Choroid plexus epithelial cell (primary cell): ENCODE measurements at places on chromosomes 1 and 21.

GRCh38 chr1:67741121-67741520 is 56.1 kb downstream of the GADD45A start:
- DNase-seq, result no peak

- DNase-seq, result peak; percentile 6
These were observed 157.2 kb upstream of the KAZN start for GRCh38 chr1:14441302-14441741.

GRCh38 chr1:89705901-89706699 is 73.2 kb downstream of the LRRC8C start:
- peak; percentile 19 for DNase-seq

DNA sequence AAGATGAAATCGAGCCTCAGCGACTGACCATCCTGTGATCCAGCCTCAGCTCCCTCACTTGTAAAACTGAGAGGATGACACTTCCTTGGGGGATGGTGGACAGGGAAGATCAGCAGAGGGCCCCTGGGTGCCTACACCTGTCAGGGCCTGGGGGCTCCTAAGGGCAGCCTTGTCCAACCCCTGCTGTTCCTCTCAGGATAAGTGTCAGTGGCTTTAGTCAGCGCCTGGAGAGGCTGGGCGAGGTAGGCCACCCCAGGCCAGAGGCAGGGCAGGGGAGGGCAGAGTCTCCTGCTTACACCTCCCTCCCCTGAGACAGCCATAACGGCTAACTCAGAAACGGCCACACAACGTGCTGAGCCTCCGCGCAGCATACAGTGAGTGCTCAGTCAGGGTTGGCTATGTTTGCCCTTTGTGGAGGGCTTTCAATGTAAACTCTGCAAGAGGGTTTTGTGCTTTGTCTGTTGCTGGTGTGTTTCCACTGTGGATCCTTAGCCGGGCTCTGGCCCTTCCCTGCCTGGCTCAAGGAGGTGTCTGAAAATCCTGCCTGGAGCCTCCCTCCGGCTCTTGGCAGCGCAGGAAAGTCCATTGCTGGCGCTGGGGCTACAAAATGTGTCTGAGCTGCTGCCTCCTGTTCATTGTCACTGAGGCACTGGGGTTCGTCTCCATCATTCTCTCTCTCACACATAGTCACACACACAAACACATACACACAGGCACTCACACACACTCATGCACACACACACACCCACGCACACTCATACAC is 588.4 kb downstream of the PTPRU start:
- no peak for DNase-seq

- no peak for DNase-seq
These were observed 301.7 kb upstream of the VAMP3 start for GRCh38 chr1:7469255-7469938.

DNA sequence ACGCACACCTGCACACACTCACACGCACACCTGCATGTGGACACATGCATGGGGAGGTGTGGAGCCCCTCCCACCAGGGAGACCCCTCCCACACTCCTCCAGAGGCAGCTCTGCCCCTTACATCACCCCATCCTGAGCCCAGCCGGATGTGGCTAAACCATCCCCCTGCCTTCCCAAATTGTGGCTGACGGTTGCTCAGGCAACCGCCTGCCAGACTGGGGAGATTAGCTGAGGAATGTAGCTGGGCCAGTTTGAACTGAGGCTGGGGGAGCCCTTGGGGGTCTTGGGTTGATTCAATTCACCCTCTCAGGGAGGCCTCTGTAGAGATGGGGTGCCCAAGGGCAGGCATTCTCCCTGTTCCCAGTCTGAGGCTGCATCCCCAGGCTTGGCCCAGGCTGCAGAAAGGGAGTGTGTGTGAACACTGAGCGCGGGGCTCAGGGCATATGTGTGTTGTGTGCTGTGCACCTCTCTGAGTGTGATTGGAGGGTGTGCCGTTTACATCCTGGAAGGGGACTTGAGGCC is 12.9 kb downstream of the PTPRU start:
- DNase-seq, result peak; percentile 52

DNA sequence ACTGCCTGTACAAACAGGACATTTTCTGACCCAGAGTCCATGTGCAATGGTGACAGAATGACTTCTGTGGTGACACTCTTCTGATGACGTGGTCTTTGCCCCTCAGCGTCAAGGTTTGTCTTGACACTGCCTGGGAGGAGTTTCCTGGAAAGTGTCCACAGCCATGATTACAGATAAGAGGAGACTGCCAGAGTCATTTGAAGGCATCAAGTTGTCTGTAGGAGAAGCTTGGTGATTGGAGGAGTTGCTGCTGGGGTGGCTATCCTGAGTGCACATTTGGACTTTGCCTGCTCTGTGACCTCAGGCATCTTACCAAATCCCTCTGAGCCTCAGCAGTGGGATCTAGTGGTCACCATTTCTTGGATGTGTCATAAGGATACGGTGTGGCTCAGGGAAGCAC is 17.7 kb downstream of the TCHHL1 start:
- no peak for DNase-seq

- peak; percentile 80 for DNase-seq
These were observed 2.2 kb downstream of the JUN start for GRCh38 chr1:58781541-58782177.

- DNase-seq, result no peak
These were observed 14.2 kb upstream of the AGPAT3 start for GRCh38 chr21:43850728-43851295.

GRCh38 chr1:16978567-16979474 is 1.6 kb downstream of the MFAP2 start:
- peak; percentile 93 for DNase-seq

GRCh38 chr1:247111259-247111699 is 7.1 kb upstream of the ZNF669 start:
- DNase-seq, result no peak

GRCh38 chr1:160414881-160415280 is 14.5 kb downstream of the VANGL2 start:
- DNase-seq, result no peak

DNA sequence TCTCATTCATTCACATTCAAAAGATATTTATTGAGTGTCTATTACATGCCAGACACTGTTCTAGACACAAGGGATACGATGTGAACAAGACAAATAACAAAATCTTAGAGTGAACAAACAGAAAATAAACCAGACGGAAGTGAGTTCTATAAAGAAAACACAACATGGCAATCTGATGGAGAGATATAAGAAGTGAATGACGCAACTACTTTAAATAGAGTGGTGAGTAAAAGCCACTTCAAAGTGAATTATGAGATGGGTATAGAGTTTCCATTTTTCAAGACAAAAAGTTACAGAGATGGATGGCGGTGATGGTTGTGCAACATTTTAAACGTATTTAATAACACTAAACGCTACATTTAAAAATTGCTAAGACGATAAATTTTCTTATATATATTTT is 75.4 kb downstream of the CEP170 start:
- DNase-seq, result peak; percentile 31

- DNase-seq, result no peak
These were observed 42.9 kb upstream of the RRP15 start for GRCh38 chr1:218242171-218242570.

DNA sequence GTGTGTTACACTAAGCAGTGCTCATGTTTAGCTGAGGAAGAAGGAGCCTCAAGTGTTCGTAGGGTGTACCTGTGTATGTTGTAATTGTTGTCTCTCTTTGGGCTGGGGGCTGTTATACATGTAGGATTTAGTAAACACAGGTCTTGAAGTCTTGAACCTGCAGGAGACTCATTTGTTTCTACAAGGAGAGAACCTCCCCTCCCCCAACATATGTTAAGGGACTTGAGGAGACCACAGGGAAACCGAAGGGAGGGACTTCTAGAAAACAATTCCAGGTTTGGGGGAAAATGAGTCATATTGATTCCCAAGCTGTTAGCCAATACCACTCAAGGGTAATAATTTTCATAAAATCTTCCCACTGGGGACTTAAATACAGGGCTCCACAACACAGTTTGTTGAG is 25.0 kb upstream of the AGBL4 start:
- no peak for DNase-seq

DNA sequence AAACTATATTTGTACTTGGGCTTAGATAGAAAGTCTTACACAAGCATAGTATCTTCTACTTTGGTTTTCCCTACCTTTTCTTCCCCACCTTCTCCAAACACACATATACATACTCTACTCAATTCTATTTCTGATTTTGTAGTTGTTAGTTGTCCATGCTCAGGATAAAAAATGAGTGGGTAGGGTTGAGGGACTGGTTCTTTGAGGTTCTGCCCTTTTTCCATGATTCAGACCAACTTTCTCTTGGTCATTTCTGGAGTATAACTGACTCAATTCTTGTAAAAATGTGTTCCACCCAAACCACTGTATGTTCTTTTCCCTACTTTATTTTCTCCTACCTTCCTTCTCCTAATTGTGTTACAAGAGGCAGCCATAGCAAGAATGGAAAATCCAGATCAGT is 3.3 kb downstream of the CFAP126 start:
- no peak for DNase-seq

DNA sequence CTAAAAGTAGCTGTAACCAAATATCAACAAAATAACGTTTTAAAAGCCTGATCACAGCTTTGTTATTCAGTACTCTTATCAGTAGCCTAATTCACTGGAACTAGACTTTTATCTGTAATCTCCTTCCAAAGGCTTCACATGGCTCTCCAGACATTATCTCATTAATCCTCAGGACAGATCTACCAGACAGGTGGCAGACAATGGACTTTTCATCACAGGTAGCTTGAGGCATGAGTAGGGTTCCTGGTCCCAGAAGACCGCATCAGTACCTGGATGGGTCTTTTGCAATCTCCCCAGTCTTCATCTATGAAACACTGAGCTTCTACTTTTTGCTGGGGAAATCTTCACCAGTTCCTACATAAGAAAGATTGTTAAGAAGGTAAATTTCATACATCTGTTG is 132.2 kb upstream of the FOXD3 start:
- no peak for DNase-seq

- no peak for DNase-seq
These were observed 117.9 kb downstream of the ACBD6 start for GRCh38 chr1:180384286-180385005.

- DNase-seq, result peak; percentile 70
These were observed 10.0 kb downstream of the NCSTN start for GRCh38 chr1:160353223-160353622.

- peak; percentile 57 for DNase-seq
These were observed 110.4 kb downstream of the RERE start for GRCh38 chr1:8706995-8707396.

- peak; percentile 75 for DNase-seq
These were observed 16.6 kb upstream of the EYA3 start for GRCh38 chr1:28104866-28105467.

DNA sequence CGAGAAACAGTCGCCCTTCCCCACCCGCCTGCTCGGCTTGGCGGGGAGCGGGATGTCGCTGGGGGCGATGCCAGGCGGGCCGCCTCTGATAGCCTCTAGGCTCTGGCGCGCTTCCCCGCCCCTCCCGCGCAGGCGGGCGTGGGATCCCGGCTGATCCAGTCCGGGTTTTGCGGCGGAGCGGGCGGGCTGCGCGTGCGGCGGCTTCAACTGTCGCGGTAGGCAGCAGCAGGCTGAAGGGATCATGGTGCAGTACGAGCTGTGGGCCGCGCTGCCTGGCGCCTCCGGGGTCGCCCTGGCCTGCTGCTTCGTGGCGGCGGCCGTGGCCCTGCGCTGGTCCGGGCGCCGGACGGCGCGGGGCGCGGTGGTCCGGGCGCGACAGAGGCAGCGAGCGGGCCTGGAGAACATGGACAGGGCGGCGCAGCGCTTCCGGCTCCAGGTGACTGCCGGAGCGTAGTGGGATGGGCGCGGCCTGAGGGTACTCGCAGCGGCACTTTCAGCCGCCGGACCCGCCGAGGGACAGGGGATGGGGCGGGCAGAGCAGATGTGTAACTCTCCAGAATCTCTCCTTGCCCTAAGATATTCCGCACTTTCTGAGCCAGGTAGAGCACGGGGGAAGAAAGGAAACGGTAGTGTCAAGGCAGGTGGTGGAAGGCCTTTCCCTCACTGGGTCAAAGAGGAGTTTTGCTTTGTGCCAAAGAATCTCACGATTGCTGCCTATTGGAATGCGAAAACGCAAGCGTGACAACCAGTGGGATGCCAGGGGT is at the start of gene FAAH:
FAAH (plus strand) TSS at position 210 of the 764 bp plus-strand sequence; CDS start at position 242, 32 bp downstream.
- peak; percentile 27 for DNase-seq

GRCh38 chr1:89198491-89199072 is at the start of gene GBP4:
Gene GBP4 (minus strand): TSS chr1:89198942. CDS start chr1:89198834, 108 bp downstream.
- DNase-seq, result peak; percentile 73

DNA sequence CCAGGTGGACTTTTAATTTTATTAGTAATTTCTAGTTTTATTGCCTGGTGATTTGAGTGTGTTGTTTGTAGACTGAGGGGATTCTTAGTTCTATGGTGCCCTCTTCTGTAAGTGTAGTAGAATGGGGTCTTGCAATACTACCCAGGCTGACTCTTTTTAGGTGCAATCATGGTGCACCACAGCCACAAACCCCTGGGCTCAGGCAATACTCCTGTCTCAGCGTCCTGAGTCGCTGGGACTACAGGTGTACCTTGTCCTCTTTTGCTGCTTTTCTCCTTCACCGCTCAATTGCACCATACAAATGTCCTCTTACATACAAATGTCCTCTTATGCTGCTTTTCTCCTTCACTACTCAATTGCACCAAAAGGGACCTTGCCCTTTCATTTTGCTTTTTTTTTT is 43.1 kb downstream of the SCP2 start:
- peak; percentile 48 for DNase-seq

- peak; percentile 54 for DNase-seq
These were observed 3.6 kb upstream of the NAV1 start for GRCh38 chr1:201535046-201535918.

- no peak for DNase-seq
These were observed 11.9 kb downstream of the IFNLR1 start for GRCh38 chr1:24175033-24175755.

GRCh38 chr1:5720936-5721335 is 271.3 kb downstream of the NPHP4 start:
- DNase-seq, result no peak

- DNase-seq, result no peak
These were observed 43.5 kb upstream of the MCOLN3 start for GRCh38 chr1:85091671-85092280.

GRCh38 chr1:169943963-169944526 is 50.3 kb upstream of the SCYL3 start:
- DNase-seq, result no peak

DNA sequence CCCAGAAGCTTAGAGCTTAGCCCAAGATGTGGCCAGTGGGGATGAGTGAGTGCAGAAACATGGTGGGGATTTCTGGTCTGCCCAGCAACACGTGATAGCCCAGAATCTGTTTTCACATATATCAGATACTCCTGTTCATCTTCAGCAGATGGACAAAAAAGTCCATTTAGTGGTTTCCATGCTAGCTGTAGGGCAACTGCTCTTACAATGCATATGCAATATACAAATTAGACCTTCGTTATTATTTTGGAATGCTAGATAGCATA is 96.9 kb upstream of the SGIP1 start:
- no peak for DNase-seq

DNA sequence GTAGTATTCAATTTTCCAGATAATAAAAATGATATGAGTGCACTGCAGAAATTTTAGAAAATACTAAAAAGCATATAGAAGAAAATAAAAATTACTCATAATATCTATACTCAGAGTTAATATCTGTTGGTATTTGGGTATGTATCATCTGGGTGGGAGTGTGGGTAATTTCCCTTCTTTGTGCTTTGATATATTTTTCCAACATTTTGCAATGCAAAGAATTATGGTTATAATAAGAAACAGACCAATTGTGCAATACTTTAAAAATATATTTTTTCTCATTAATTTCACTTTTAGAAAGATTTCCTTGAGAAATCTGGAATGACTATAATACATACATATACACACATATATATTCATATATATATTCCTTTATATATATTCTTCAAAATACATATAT is 665.7 kb downstream of the ADGRL2 start:
- DNase-seq, result no peak
